ENCODE measurements at places on chromosomes 6 and 20. TPM values are rescaled to one million over a fixed set of nuclear protein-coding genes. Genes with fewer than 3 reads are reported as not detected.

The ADAM33 gene
- total RNA-seq = not detected

DNA sequence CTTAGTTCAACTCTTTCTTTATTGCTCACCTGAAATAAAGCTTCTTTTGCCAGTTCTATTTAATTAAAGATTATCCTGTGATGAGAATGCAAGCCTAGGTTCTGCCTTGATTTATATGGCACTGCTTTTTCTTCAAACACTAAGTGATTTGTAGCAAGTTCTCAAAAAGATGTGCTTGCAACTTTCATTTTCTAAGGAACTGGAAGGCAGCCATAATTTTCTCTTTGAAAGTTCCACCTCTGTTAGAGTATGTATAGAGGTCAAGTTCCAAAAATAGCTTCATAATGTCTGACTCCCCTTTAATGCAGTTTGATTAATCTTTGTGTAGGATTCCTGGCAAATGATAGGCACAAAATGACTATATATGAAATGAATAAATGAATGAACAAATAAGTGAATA, 528.3 kb upstream of the FLRT3 start:
- no peak for DNase-seq

DNA sequence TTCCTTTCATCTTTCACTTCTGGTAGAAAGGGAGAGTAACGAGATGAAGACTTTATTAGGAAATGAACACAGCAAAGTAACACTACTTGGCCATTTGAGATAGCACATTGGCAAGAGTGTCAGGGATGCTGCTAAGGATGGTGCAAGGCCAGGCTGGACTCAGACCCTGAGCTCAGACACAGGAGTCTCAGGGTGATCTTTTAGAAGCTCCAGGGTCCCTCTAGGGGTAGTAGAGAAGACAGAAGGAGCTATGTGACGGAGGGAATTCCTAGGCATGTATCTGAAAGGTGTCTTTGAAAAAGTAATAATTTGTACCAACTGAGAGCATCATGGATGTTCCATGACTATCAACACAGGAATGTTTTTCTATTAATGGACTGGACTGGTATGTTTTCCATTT, 436.5 kb downstream of the DHX35 start:
- DNase-seq = no peak

DNA sequence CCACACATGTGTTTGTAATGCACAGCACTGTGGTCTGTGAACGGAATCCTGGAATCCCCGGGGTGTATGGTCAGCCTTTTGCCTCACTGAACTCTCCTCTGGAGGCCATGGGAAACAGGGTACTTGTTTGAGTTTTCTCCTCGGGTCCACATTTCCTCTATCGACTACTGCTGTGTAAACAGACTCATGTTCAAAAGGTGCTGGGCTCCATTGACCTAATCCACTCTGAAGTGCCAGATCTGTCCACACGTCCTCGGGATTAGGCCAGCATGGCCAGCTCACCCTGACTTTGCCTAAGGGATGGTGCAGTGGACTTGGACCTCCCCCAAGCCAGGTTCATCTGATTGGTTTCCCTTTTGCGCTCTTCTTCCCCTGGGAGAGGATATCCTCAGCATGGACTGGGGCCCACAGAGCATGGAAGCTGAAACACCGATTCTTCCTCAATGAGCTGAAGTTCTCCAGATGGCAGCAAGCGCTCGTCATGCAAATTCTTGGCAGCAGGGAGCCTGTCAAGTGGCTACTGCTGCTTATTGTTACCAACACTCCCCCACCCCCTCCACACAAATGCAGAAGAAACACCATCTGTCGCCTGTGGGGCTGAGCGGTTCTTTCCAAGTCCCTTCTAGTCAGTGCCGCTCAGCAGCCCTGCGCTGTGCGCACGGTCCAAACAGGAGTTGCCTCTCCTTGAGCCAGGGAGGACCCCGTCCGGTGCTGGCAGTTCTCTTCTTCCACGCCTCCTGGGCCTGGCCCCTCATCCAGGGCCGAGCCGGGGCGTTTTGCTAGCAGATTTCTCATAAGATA, 292.6 kb upstream of the MARCKS start:
- DNase-seq = peak; percentile 30

The OOEP gene
- total RNA-seq = 0.22 TPM

The KIF25 gene
- not detected for total RNA-seq

The MPIG6B gene
- not detected for total RNA-seq

DNA sequence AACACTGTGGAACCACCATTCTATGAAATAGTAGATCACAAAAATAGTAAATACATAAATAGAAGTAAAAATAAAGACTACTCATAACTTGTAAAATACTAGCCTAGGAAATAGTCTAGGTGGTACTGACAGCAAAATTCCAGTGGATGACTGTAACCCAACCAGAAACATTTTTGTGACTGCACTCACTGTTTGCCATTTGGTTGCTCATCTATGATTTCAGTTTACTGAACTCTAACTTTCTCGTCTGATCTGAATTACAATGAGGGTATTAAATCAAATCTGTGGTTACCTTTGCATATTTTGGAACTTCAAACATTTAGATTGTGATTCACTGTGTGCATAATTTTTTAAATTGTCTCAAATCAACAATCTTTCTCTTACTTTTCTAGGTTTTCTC, 151.1 kb downstream of the KHDC1L start:
- DNase-seq = no peak

The ATP9A gene
- total RNA-seq = 0.07 TPM
